ENCODE measurements at places on chromosomes 11 and 22. TPM values are rescaled to one million over a fixed set of nuclear protein-coding genes. Genes with fewer than 3 reads are reported as not detected.

KCNK4 gene
- total RNA-seq = not detected

ANO3 gene
- 0.32 TPM for total RNA-seq

KCNJ11 gene
- not detected for total RNA-seq

FIBP gene
- total RNA-seq = 220 TPM

MEN1 gene
- 15.8 TPM for total RNA-seq

RASGRP2 gene
- not detected for total RNA-seq

SMIM35 gene
- not detected for total RNA-seq

SYT12 gene
- 2.8 TPM for total RNA-seq

DHCR7 gene
- total RNA-seq = 13.6 TPM

OR4C6 gene
- total RNA-seq = not detected

SCGB1A1 gene
- not detected for total RNA-seq

PIH1D2 gene
- total RNA-seq = 0.86 TPM

SGSM1 gene
- not detected for total RNA-seq

ANGPTL5 gene
- total RNA-seq = not detected

FAT3 gene
- 1.9 TPM for total RNA-seq

GRCh38 chr11:69950621-69951020, 127.5 kb upstream of the ANO1 start:
- DNase-seq = no peak

GRCh38 chr11:10818594-10818993, 9.9 kb upstream of the EIF4G2 start:
- peak; percentile 83 for DNase-seq

GRCh38 chr11:63549411-63549810, 12.8 kb downstream of the PLAAT4 start:
- DNase-seq = no peak

DNA sequence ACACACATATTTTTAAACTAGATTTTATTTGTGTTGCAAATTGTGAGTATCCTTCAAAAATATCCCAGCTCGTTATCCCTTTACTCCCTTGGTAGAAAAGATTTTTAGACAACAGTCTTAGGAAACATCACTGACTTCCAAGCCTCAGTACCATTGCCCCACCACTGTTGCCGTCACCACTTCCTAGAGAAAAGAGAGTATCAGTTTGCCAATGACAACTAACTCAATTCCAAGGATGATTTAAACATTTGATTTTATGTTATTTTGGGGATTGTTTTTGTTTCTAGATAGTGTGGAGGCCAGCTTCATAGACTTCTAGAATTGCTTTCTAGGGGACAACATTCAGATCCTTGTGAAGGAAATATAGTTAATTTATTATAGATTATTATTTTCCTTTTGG, 274.0 kb upstream of the MPPED2 start:
- no peak for DNase-seq

GRCh38 chr11:62613291-62613778, 278 bp downstream of the ROM1 start:
- peak; percentile 32 for DNase-seq

DNA sequence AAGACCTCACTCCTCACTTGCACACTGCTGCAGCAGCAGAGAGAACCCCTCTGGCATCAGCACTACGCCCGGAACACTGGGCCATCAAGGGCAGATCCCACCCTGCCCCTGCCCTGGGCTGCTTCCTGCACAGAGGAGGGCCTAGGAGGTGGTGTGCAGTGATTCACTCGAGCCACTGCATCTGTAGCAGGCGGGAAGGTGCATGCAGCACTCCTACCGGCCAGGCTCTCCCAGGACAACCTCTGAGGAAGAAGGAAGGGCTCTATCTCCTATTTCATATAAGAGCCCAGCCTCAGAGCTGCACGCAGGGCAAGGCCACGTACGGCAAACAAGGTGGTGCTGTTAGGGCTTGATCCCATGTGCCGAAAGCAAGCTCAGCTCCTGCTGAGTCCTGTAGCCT, 14.2 kb downstream of the RANGAP1 start:
- DNase-seq = no peak

GRCh38 chr22:24901448-24901847, 45.0 kb downstream of the LHFPL7 start:
- DNase-seq = no peak

DNA sequence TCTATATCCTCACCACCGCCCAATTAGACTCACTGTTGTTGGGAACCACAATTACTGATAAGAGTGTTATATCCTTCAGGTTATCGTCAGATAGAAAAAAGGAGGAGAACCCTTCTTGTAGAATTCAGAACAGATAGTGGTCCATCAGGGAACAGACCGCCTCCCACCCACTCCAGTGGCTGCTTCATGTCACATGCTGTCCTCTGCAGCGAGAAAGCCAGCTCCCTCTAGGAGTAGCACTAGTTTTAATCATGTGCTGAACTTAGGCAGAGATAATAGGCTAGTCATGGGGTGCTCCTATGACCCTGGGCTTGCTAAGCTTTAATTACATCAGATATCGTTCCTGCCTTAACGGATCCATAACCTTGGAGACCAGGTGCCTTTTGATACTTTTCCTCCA, 51.5 kb upstream of the RAB1B start:
- DNase-seq = no peak

- no peak for DNase-seq
These were observed 267.2 kb downstream of the NTM start for GRCh38 chr11:131637469-131638175.

DNA sequence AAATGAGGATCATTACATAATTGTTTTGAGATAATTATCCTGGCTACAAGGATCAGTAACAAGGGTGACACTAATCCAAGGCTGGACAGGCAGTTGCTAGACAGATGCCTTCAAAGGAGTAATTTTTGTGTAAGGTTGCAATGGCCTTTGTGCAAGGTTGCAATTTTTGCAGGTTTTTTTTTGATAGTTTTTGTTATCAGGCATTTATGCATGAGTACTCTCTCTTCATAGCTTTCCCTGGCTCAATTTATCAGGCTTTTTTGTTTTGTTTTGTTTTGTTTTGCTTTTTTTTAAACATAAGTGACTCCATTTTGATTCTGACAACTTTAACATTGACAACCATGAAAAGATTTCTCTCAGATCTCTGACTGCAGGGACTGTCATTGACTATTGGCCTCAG, 110.2 kb downstream of the SWAP70 start:
- DNase-seq = no peak

DNA sequence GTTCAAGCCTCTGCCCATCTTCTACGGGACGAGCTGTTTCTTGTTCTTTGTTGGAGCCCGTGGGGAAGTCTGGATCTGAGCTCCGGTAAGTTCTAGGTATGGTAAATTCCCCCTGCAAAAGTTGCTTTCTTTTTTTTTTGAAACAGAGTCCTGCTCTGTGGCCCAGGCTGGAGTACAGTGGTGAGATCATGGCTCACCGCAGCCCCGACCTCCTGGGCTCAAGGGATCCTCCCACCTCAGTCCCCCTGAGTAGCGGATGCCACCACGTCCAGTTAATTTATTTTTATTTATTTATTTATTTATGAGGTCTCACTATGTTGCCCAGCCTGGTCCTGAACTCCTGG, 35.5 kb upstream of the MOB2 start:
- no peak for DNase-seq

GRCh38 chr11:72684236-72684912, 10.2 kb upstream of the PDE2A start:
- peak; percentile 89 for DNase-seq

GRCh38 chr22:40960145-40960544, 9.0 kb downstream of the RBX1 start:
- DNase-seq = no peak

GRCh38 chr11:115421352-115421991, 82.7 kb downstream of the CADM1 start:
- no peak for DNase-seq

- DNase-seq = peak; percentile 91
These were observed at the start of gene PIK3IP1 for GRCh38 chr22:31292236-31292989. PIK3IP1 (minus strand) TSS chr22:31292488; CDS start chr22:31292344, 144 bp downstream.

DNA sequence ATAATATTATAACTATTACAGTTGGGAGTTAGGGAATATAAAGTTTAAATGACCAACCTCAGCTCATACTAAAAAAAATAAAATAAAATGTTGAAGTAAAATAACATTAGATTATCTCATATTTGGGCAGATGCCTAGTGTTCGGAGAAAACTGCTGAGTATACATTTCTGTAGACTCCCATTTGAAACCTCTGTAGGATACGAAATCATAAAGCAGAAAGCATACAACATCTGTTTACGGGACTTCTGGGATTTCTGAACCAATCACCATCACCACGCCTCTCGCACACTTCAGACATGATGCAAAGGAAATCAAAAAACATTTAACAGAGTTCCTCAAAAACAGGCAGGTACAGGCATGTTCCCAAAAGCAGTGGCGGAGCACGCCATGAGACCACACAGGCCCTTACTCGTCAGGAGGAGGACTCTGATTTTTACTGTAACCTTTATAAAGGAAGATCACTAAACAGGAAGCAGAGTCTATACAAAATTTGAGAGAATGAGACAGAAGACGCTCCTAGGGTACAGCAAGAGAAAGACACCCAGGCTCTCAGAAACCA, 8.6 kb downstream of the ZNF195 start:
- no peak for DNase-seq

- DNase-seq = no peak
These were observed 4.3 kb upstream of the OR2AG1 start for GRCh38 chr11:6778518-6778917.

- peak; percentile 23 for DNase-seq
These were observed 52.5 kb downstream of the GRAMD4 start for GRCh38 chr22:46672731-46673130.

- DNase-seq = no peak
These were observed 23.9 kb downstream of the LRFN4 start for GRCh38 chr11:66880496-66881450.

DNA sequence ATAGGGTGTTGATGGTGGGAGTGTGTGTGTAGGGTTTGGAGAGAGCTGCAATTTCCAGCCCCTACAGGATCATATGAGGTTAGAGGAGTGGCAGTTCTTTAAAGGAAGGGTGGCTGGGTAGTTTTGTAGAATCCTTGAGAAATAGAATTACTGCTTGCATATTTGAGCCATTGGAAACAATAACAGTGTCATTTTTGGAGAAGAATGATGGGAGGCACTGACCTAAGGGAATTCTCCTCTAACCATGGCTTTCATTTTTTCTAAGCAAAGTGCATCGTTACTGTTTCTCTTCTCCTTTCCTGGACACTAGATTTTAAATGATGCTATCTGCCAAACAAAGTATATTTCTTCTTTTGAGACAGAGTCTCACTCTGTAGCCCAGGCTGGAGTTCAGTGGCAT, 66.9 kb upstream of the RRM1 start:
- no peak for DNase-seq

- DNase-seq = no peak
These were observed 642 bp upstream of the SIK2 start for GRCh38 chr11:111601636-111601978.

DNA sequence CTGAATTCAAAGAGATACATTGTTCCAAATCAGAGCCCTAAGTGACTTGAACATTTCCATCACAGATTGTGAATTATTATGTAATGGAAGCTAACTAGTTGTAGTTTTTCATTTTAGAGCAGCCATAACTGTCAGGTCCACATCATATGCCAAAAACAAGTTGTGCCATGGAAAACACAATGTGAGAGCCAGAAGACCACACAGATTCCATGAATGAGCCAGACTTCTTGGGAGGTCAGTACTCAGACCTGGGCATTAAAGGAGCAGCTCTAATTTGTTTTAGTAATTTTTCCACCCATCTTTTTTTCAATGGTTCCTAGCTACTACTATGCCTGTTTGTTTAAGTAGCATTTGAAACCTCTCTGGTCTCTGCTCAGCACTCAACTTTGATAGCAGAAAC, 279.4 kb downstream of the FAT3 start:
- DNase-seq = no peak

DNA sequence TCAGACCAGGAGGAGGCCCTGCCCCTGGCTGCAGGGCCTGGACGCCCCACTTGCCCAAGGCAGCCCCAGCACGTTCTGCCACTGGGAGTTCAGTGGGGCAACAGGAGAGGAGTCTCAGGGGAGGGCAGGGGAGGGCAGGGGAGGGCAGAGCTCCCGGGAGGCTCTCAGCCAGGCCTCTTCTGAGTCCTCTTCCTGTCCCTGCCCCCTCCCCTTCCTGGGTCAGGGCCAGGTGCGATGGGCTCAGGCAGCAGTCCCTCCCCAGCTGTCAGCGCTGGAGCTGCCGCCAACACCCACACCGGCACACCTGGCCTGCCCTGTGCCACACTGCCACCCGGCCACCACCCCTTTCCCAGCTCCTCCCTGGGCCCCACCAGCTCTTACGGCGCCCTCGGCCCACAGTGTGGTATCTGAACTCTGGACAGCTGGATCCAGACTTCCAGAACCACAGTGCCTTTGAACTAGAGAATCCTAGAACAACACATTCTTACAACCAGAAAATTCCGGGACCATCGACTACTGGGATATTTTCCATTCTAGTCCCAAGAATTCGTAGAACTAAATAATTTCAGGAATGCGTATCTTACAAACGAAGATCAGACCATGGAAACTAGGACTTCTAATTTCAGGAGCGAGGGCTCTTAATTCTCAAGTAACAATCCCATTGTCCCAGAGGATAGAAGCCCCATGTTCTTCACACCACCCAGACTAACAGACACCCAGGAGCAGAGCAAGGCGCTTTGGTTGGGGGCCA, 21.8 kb downstream of the RPL3 start:
- DNase-seq = no peak

DNA sequence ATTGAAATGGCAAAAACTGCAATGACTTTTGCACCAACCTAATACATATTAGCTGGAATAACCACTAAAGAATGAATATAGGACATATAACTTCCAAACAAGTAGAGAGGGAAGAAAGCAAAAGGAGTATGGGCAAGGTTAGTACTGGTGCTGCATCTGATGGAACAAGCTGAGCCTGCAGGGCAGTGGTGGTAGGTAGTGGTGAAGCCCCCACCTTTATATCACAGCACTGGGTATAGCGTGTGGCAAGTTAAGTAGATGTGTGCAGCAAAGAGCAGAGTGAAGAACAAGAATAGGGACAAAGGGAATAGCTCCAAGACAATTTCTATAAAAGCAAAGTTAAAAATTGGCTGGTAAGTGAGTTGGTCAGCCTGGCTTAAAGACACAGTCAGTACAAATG, 62.3 kb downstream of the CTNND1 start:
- DNase-seq = no peak
